PC-9 (cell line): ENCODE measurements at places on chromosomes 11 and 22. TPM values are rescaled to one million over a fixed set of nuclear protein-coding genes. Genes with fewer than 3 reads are reported as not detected.

Gene RIC3
- total RNA-seq = not detected in 2 replicates

Gene TMPRSS13
- total RNA-seq = 18.5 and 21.7 TPM in 2 replicates

- no peak overlapping the region for H3K4me3 ChIP-seq
- no peak overlapping the region for H3K27ac ChIP-seq
Observed at GRCh38 chr11:36215693-36216060, 73.5 kb downstream of the COMMD9 start.

- no peak overlapping the region for H3K27ac ChIP-seq
- H3K36me3 ChIP-seq = no peaks in the 10 kb centered on the region
- H3K4me1 ChIP-seq = no peaks in the 10 kb centered on the region
- H3K4me3 ChIP-seq = no peak overlapping the region
- DNase-seq = no peak
Observed at GRCh38 chr11:15720460-15720859, 605.7 kb downstream of the INSC start.

- H3K4me1 ChIP-seq = no peaks in the 10 kb centered on the region
- H3K36me3 ChIP-seq = no peaks in the 10 kb centered on the region
- H3K27ac ChIP-seq = no peak overlapping the region
- H3K4me3 ChIP-seq = no peak overlapping the region
- no peak for DNase-seq
Observed at GRCh38 chr11:133950874-133951326, 5.9 kb downstream of the IGSF9B start.

DNA sequence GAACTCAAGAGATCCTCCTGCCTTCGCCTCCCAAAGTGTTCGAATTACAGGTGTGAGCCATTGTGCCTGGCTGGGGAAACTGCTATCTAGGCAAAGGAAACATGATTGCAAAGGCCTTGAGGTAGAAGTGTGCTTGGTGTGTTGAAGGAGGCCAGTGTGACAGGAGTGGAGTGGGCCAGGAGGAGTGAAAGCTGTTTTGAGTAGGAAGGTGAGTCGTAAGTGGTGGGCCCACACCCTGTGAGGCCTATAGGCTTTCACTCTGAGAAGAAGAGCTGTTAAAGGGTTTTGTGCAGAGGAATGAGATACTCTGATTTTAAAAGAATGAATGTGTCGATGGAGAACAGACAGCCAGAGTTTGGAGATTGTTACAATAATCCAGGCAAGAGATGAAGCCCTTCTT, 43.4 kb downstream of the WEE1 start:
- H3K4me3 ChIP-seq = no peak overlapping the region
- H3K36me3 ChIP-seq = no peaks in the 10 kb centered on the region
- H3K27ac ChIP-seq = no peak overlapping the region
- no peaks in the 10 kb centered on the region for H3K27me3 ChIP-seq
- H3K4me1 ChIP-seq = peaks cover 11% of the 10 kb centered on the region

DNA sequence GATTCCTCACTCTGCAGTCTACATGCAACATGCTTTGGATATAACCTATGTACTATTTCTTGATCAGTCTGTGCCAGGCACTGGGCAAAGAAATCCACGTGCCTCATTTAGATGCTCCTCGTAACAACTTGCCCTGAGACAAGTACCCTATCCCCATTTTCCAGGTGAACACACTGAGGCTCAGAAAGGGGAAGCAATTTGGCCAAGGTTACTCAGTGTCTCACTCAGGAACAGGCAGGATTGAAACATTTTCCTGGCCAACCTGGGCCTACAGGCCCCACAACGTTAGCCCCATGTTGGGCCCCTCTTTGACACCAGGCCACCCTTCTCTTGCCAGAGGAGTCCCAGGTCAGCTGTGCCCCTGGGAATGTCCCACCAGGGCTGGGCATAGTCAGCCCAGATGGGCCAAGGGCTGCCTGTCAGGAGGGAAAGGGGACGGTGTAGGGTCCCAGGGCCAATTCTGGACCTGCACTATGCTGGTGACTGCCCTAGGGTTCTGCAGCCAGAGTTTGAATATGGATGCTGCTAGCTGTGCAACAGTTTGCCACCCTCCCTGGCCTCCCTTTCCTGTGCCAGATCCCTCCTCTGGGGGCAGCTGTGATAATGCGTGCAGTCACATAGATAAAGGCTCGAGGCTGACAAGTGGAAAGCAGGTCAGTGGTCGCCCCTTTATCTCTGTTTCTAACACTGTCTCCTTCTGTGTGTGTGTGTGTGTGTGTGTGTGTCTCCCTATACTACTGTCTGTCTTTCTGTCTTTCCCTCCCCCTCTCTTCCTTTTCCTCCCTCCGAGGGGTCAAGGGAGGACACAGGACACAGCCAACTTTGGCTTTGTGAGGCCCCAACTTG, 10.4 kb upstream of the EMID1 start:
- H3K4me3 ChIP-seq = no peak overlapping the region
- no peaks in the 10 kb centered on the region for H3K36me3 ChIP-seq
- DNase-seq = no peak

- DNase-seq = no peak
- H3K27ac ChIP-seq = no peak overlapping the region
- no peaks in the 10 kb centered on the region for H3K27me3 ChIP-seq
- peaks cover 35% of the 10 kb centered on the region for H3K4me1 ChIP-seq
Observed at GRCh38 chr22:19175602-19176174, 2.8 kb downstream of the SLC25A1 start.
